ENCODE measurements at places on chromosomes 2 and 18. TPM values are rescaled to one million over a fixed set of nuclear protein-coding genes. Genes with fewer than 3 reads are reported as not detected.

The RAMP1 gene
- total RNA-seq, result 0.25 TPM

The SKA1 gene
- total RNA-seq, result 10.7 TPM

The C1QL2 gene
- total RNA-seq, result not detected

The LRATD1 gene
- 2.1 TPM for total RNA-seq

The CLEC4F gene
- 0.13 TPM for total RNA-seq
